ENCODE measurements at places on chromosomes 5 and 9. TPM values are rescaled to one million over a fixed set of nuclear protein-coding genes. Genes with fewer than 3 reads are reported as not detected.

NXNL2 gene
- total RNA-seq: 0.52 TPM

TRIM32 gene
- total RNA-seq: 24.2 TPM

FSTL4 gene
- 6.0 TPM for total RNA-seq

TSSK1B gene
- not detected for total RNA-seq

SUSD3 gene
- total RNA-seq: 1.1 TPM

CDC42SE2 gene
- total RNA-seq: 44.8 TPM

SPATA31E1 gene
- total RNA-seq: not detected

PCDHB6 gene
- total RNA-seq: 0.88 TPM

ANKRD18B gene
- total RNA-seq: 4.0 TPM

LURAP1L gene
- total RNA-seq: 28.2 TPM

IFNA21 gene
- not detected for total RNA-seq

Measured in A549 treated with dexamethasone at 1 μM for 4 hours (cell line).